ENCODE measurements at places on chromosomes 13 and 19. TPM values are rescaled to one million over a fixed set of nuclear protein-coding genes. Genes with fewer than 3 reads are reported as not detected.

Gene TTC9B
- total RNA-seq: not detected

Gene LYL1
- total RNA-seq: 0.36 TPM

Gene ALKBH7
- total RNA-seq: 54.8 TPM

Gene NLRP11
- under 0.01 TPM for total RNA-seq

Data from hair follicle dermal papilla cell (primary cell).